ENCODE measurements at places on chromosomes 11 and 22.

DNA sequence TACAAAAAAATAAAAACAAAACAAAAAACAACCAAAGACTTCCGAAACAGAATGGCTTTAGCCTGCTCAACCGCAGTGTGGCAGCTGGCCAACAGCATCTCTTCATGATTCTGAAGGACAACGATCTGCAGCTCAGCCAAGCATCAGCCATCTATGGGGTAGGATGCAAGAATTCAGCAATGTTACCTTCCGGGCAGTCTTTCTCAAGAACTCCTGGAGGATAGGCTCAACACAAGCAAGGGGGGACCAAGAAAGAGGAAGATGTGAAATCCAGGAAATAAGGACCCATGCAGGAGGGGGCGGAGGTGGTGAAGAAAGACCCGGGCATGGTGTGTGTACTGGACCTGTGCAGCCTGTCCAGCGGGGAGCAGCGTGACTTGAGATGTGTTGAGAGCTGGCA is 3.5 kb upstream of the TSPO start:
- no peak for DNase-seq

DNA sequence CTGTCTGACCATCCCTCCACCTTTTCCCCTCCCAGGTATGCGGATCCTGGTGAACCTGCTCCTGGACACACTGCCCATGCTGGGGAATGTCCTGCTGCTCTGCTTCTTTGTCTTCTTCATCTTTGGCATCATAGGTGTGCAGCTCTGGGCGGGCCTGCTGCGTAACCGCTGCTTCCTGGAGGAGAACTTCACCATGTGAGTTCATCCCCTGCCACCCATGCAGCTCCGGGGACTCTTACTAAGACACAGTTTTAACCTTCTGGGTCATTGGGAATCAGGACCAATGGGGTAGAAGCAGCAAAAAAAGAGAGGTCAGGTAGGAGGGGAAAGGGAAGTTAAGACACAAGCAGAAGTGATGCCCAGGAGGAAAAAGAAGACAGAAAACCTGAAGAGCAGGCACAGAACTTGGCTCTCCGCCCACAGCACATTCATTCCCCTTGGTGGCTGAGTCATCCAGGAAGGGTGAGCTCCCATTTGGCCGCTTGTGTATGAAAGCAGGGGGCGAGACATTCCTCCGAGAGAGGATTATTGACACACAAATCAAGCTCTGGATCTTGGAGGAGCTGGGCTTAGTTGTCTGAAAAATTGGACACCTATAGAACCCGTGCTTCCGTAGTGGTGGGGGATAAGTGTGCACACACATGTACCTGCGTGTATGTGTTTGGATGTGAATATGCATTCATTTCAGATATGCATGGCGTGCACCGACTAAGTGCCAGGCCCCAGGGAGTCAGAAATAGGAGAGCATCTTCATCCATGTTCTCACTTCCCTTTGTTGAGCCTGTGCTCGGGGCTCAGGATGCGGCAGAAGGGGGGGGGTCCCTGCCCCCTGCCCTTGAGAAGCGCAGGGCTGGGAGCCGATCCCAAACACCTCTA is 64.2 kb downstream of the CACNA1I start:
- no peak for DNase-seq

DNA sequence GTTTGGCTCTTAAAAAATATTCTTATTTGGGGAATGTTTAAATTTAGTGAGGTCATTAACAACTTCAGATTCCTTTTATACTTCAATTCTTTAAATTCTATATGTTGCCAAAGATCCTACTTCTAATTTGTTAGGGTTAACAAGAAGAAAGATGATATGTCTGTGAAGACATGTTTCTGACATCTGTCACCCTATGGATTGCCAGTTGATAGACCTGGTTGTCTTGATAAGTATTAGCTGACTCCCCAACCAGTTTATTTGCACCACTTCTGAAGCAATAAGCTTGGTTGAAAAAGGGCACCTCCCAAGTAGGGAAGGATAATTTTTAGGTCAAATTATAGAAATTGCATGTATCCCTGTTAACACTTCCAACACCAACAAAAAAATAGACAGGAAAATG is 29.3 kb downstream of the ARHGEF12 start:
- DNase-seq, result no peak

- DNase-seq, result no peak
Observed at GRCh38 chr22:28205926-28206325, 286.9 kb upstream of the PITPNB start.

GRCh38 chr11:67308031-67308866 is 4.9 kb downstream of the SSH3 start:
- no peak for DNase-seq

- no peak for DNase-seq
Observed at GRCh38 chr11:61756452-61757212, 4.2 kb downstream of the MYRF start.

DNA sequence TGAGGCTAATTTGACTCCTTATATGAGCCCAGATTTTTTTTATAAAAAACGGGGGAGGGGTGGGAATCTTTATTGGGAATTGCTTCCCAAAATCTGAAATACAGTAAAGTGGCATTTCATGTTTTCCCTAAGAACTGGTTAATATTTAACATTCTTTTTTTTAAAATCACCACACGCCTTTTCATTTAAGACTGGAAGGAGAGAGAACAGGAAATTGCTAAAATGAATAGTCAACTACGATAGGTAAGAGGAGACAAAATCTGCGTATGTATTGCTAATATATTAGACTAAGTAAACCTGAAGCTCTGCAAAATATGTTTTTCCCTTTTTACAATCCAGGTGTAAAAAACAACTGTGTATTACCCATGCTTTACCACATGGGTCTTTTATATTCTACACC is 57.0 kb downstream of the SOX6 start:
- DNase-seq, result no peak

DNA sequence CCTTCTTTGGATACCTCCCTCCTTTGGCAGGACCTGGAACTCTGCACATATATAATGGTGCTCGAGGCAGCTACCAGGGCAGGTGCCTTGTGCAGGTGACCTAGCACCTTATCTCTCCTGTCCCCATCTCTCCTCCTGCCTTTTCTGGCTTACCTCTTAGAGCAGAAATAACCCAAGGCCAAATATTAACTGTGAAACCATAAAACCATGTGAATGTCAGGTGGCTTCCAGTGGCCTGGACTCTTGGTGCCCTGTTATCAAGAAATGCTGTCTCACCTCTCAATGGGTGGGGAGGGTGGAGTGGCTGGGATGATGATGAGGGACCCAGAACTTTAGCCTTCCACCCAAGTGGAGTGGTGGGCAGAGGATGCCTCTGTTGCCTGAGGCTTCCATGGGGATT is 42.9 kb downstream of the YWHAH start:
- DNase-seq, result no peak

DNA sequence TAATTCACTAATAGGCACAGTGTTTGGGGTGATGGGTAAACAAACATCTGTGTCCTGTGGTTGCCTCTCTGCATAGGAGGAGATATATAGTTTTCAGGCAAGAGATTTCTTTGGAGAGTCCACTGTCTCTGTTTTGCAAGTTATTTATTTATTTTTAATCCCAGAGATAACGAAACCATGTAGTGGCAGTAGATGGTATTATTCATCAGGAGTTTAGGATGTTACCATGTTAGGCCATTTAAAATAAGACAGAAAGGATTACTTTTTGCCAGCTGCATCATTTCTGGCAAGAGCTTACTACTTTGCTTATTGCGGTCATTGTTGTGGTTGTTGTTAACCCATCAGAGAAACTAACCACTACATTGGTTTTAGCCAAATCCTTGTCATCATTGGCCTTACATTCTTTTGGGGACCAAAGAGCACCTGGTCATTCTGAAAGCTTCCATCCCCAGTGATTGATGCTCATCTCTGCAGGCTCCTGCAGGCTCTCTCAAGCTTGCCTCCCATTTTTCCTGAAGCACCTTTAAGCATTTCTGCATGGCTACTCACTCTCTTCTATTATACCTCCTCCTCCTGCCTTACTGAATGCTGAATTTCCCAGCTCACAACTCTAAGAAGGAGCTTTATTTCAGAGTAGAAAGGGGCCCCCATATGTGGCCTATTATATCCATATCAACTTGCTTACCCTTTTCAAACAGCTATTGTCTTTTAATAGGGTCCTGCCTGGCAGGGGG is 84.4 kb downstream of the CSTPP1 start:
- no peak for DNase-seq

GRCh38 chr11:118373871-118374270 is 14.5 kb downstream of the UBE4A start:
- DNase-seq, result no peak

GRCh38 chr11:92154110-92154509 is 70.5 kb upstream of the FAT3 start:
- no peak for DNase-seq

DNA sequence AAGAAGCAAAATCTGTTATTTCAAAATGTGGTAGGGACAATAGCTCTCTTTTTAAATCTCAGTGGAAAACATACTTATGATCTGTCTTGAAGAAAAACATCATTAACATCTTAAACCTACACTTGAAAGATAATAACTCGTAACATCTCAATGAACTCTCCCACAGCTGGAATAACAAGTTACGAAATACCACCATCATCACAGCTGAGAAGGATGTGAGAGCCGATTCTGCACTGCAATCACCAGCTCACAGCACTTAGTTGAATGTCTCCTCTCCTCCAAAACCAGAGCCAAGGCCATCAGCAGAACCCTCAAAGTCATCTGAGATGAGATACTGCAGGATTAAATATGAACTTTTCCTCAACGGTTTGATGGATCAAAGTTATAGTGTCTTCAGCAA is 124.3 kb downstream of the ARHGAP20 start:
- DNase-seq, result no peak

DNA sequence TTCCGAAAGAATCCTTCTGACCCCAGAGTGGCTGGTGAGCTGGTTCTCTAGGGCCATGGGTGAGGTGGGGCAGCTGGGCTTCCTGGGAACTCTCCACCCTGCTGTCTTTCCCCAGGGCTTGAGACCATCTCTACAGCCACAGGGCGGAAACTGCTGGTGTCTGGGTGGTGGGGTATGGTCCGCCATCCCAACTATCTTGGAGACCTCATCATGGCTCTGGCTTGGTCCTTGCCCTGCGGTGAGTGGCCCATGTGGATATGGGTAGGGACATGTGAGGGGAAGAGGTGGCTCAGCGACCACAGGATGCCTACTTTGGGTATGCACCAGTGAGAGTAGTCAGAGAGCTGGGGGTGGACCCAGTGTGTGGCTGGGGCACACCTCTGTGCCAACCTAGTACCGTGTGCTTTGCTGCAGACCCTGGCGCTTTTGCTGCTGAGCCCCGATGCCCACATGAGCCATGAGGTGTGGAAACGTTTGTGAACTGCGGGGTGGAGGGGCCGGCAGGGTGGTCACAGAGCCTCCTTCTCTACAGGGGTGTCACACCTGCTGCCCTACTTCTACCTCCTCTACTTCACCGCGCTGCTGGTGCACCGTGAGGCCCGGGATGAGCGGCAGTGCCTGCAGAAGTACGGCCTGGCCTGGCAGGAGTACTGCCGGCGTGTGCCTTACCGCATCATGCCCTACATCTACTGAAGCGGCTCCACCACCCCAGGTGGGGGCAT is 2.0 kb downstream of the ZNHIT2 start:
- DNase-seq, result no peak

DNA sequence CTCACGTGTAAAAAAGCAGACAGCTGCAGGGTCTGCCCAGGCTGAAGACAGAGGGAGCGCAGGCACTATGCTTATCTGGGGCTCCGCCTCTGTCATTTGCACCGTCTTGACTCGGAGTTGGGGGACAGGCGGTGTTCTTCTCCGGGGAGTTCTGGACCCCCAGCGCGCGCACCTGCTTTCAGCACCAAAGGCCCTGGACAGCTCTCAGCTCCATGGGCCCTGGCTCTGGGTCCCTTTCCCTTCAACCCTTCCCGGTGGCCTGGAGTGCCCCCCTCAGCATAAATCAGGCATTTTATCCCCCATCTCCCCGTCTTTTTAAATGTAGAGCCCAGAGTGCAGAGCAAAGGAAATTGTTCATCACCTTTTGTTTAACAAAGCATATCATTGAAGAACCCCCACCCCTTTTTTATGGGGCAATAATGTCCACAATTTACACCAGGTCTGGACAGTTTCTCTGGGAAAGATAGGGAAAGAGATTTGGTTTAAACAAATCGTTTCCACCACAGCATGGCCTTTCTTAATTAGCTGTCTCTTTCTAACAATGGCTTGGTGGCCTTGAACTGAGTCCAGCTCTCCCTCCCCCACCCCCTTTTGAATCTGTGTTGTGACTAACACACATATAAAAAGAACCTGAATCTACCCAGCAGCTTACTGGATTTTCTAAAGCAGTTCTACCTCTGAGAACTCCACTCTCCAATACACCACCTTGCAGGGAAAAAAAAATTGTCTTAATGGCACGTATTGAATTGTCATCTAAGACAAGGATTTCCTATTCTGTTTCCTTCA is 1.7 kb downstream of the SEZ6L start:
- DNase-seq, result no peak

DNA sequence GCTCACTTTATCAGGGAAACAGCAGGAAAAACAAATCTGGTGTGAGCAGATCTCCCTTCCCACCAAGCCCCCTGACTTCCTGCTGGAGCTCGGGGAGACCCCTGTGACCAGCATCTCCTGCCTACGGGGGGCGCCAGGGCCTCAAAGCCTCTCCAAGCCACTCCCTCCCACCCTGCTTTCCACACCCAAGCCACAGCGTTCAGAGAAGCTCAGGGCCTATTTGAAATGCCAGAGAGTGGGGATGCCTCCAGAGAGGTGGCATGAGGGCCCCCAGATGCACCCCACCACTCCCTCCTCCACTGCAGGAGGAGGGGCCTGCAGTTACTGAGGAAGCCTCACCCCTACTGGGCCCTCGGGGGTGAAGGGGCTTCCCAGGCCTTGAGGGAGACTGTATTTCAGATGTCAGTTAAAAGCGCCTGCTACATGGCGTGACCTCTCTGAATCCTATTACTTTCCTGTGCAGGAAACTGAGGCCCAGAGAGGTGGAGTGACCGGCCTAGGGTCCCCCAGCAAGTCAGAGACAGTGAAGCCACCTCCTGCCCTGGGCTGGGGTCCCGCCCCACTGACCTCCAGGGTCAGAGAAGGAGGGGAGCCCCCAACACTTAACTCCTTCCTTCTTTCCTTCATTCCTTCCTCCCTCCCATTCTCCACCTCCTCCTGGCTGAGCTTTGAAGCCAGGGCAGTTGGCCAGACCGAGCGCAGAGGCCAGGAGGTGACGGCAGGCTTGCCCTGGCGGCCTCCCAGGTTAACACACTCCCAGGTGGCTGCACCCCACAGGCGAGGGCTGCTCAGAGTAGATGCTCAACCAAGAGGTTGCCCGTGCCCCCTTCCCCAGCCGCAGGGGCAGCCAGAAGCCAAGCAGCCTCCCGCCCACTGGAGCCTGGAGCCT is 6.0 kb upstream of the CDKN1C start:
- DNase-seq, result no peak

Measured in stimulated activated CD8-positive, alpha-beta memory T cell treated with anti-CD3 and anti-CD28 coated beads, Interleukin-7, amount 100 ng/mL, for 1 hour (primary cell).